ENCODE measurements at places on chromosomes 3 and 15. TPM values are rescaled to one million over a fixed set of nuclear protein-coding genes. Genes with fewer than 3 reads are reported as not detected.

- no peak overlapping the region for H3K27ac ChIP-seq
- no peak overlapping the region for H3K4me3 ChIP-seq
- DNase-seq: no peak
- no peaks in the 10 kb centered on the region for H3K36me3 ChIP-seq
- H3K4me1 ChIP-seq: peaks cover 23% of the 10 kb centered on the region
Measured at GRCh38 chr3:65810302-65810701, 228.4 kb downstream of the MAGI1 start.

Gene GCSAM
- 0.25 TPM for total RNA-seq

GRCh38 chr3:48371651-48372376 lies at the start of gene FBXW12:
TSS of gene FBXW12 (plus strand) at chr3:48372219. CDS start at chr3:48372768, 549 bp downstream.
- no peaks in the 10 kb centered on the region for H3K4me1 ChIP-seq
- DNase-seq: no peak
- H3K27me3 ChIP-seq: no peaks in the 10 kb centered on the region
- H3K36me3 ChIP-seq: no peaks in the 10 kb centered on the region
- H3K27ac ChIP-seq: no peak within 1 kb of the TSS

Gene SPATA12
- total RNA-seq: not detected
